CD4-positive, alpha-beta T cell treated with Interleukin-6 at 100 ng/mL for 8 hours (primary cell): ENCODE measurements at places on chromosomes 16 and 17.
A peak's percentile ranks its signal among the peaks of the same experiment; 100 is the strongest.

DNA sequence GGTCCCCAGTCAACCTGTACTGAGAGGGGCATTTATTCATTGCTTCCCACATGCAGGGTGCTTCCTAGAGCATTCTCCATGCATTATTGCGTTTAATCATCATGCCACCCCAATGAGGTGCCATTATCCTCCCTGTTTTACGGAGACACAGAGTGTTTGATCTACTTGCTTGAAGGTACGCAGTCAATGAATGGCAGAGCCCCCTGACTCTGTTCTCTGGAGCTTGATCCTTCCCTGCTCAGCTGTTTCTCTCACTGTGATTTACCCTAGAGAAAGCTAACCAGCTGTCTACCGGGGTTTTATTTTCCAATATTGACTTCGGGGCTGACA lies 117.2 kb downstream of the PRKCB start:
- no peak for DNase-seq

DNA sequence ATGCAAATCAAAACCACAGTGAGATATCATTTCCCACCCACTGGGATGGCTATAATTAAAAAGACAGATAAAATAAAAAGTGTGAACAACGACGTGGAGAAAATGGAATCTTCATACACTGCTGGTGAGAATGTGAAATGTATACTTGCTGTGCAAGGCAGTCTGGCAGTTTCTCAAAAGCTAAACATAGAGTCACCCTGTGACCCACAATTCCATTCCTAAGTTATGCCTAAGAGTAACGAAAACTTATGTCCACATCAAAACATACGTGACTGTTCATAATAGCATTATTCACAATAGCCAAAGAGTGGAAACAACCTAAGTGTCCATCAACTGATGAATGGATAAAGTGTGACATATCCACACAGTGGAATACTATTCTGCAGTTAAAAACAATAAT lies 38.1 kb upstream of the VPS4A start:
- DNase-seq: no peak

DNA sequence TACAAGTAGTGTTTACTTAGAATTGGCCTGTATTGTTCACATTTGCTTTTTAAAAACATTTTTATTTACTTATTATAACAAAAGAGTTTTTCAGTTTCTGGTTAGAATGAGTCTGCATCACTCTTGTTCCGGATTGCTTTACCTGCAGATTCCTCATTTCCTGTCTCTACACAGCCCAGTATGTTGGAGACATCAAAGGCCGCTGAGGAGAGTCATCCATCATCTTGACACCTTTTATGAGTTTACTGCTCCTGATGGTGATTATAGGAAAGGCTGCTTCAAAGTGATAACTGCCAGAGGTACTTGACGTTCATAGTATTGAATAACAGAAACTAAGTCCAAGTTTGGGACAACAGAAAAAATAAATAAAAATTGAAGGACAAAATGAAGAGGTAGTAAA lies 490.5 kb upstream of the CA10 start:
- DNase-seq: no peak

- no peak for DNase-seq
Measured at GRCh38 chr17:20995873-20996723, 46.7 kb downstream of the USP22 start.

DNA sequence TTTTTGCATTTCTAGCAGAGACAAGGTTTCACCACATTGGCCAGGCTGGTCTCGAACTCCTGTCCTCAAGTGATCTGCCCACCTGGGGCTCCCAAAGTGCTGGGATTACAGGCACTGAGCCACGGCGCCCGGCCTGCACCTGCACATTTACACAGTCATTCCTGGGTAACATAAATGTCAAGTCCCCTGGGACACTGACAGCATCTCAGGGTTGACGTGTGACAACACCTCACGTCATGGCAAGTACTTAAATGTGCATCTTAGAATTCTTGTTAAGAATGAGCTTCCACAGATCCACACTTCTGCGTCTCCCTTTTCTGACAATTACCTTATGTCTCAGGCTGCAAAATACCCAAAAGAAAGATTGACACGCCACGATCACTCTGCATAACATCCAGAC lies 80.5 kb downstream of the ABR start:
- DNase-seq: no peak

GRCh38 chr16:17194190-17194780 lies 276.5 kb downstream of the XYLT1 start:
- DNase-seq: peak; percentile 51
